ENCODE measurements at places on chromosomes 2 and 18. TPM values are rescaled to one million over a fixed set of nuclear protein-coding genes. Genes with fewer than 3 reads are reported as not detected.

DNA sequence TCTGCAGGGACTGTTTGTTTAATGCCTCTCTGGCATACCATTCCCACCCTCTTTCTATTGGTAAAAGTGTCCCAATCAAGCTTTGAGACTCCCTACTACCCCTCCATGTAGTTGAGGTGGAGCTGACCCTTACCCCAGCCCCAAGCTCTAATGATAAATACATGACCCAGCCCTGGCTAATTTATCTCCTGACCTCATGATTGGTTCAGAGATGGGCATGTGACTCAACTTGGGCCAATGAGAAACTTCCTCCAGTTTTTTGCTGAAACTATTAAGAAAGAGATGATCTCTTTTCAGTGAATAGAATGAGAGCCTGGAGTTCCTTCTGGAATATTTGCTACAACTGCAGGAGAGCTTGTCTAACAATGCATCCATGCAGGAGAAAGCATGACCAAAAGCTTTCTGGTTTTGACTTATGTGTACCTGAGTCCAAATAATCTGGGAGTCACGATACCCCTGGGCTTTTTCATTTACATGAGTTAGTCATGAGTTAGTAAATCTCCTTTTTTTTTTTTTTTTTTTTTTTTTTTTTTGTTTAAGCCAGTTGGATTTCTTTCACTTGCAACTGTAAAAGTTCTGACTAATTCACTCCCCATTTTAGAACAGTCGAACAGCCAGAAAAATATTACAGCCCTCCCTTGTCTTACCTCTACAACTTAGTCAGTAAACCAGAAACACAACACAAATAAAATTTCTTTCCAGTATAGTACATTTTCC is 66.5 kb upstream of the TLK1 start:
- H3K4me1 ChIP-seq: no peaks in the 10 kb centered on the region
- H3K4me3 ChIP-seq: no peak overlapping the region

DNA sequence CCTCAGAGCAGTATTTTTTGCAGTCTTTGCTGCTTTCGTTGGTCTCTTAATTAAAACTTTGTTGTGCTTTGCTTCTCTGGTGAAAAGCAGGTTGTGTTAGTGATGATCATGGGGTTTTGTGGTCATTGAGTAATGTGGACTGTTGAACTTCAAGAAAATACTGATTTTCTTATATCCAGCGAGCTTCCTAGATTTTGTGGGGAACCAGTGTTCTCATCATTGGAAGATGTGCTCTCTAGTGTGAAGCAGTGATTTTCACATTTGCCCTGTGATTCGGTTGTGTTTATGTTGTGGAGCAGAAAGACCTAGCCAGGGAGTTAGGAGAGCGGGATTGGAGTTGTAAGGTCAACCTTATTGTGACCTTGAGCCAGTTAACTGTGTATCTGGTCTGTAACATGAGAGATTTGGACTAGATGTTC is 12.4 kb downstream of the ASAP2 start:
- H3K27me3 ChIP-seq: no peaks in the 10 kb centered on the region
- H3K27ac ChIP-seq: no peak overlapping the region
- H3K36me3 ChIP-seq: no peaks in the 10 kb centered on the region

VIT gene
- 9.2 TPM for total RNA-seq

DNA sequence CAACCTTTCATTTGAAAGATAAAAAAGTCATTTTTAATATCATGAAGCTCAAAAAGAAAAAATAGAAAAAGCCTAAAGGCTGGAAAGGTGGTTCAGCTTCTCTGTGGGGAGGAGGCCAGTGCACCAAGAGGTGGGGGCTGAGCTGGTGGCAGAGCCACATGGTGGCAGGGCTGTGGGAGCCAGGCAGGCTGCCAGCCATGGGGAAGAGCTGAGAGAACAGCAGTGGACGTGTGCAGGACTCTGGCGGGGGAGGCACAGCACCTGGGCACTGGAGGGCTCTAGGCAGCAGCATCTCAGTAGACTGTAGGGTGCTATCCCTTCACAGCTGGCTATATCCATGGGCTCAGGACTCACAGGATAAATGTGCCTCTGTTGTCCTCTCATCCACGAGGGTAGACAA is 47.8 kb downstream of the STK25 start:
- no peaks in the 10 kb centered on the region for H3K27me3 ChIP-seq
- no peak for DNase-seq
- no peak overlapping the region for H3K4me3 ChIP-seq
- no peak overlapping the region for H3K27ac ChIP-seq
- no peaks in the 10 kb centered on the region for H3K4me1 ChIP-seq

DNA sequence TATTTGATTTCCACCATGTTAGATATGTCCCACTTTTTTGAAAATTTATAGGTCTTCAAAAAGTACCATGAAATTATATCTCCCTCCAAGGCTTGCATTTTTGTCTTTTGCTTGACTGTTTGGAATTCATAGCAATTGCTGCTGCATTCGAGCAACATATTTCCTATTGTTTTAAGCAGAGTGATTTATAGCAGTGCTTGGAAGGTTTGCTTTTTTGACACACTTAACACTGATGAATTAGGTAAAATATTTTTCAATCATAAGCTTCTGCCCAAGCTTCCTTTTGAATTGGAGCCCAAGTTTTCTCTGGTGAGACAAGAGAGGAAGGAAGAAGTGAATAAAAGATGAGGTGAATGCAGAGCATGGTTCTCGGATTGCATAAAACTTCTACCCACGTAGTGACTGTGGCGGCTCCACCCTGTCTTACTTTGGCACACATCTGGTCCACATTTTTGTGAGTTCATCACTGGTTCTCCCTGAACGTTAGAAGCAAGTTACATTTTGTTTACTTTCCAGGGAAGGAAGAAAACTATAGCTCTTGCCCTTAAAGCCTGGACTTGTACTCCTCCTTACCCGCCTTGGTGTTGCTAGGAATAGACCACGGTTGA is 667.0 kb downstream of the TSN start:
- no peak for DNase-seq
- H3K4me3 ChIP-seq: no peak overlapping the region
- no peaks in the 10 kb centered on the region for H3K36me3 ChIP-seq
- H3K4me1 ChIP-seq: no peaks in the 10 kb centered on the region
- no peaks in the 10 kb centered on the region for H3K27me3 ChIP-seq
- no peak overlapping the region for H3K27ac ChIP-seq

Data from breast epithelium (tissue), 4 donors.